ENCODE measurements at places on chromosomes 16 and 17.

DNA sequence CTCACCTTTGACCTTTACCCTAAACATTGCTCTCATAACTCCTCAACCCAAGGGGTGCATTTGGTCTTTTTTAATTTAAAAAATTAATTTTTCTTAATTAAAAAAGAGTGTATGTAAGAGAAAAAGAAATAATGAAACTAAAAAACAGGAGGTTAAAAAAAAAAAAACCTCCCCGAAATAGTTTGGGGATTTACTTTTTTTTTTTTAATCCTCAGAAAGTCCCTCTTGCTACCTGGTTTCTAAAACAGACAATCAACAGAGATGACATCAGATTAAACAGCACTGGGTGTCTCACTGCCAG, 301.3 kb downstream of the SOX9 start:
- DNase-seq, result no peak

DNA sequence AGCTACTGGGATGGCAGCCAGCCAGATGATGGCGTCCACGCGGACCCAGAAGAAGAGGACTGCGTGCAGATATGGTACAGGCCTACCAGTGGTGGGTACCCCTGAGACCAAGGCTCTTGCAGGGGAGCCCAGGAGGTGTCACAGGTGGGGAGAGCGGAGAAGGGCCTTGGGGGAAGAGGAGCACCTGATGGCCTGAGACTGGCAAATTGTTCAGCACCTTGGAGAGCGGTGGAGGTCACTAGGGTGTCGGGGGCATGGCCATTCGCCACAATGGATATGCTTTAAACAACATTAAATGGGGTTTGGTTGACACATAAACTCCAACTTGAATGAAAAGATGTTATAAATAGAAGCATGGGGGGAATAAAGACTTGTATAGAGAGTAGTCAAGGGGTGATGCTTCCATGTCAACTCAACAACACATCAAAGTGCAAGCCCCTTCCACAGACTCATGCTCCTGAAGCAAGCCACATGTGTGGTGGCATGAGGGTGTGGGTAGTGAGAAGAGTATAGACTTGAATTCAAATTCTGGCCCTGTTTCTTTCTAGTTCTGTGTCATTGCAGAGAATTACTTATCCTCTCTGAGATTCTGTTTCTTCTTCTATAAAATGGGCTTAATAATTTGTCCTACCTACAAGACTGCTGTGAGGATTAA, 22.2 kb downstream of the CLEC19A start:
- DNase-seq, result no peak

- DNase-seq, result no peak
Observed at GRCh38 chr17:46092991-46093390, 93.9 kb downstream of the STH start.

GRCh38 chr17:74957935-74958740, 14.4 kb downstream of the HID1 start:
- no peak for DNase-seq

GRCh38 chr17:21539146-21539545, 153.2 kb upstream of the KCNJ18 start:
- no peak for DNase-seq

DNA sequence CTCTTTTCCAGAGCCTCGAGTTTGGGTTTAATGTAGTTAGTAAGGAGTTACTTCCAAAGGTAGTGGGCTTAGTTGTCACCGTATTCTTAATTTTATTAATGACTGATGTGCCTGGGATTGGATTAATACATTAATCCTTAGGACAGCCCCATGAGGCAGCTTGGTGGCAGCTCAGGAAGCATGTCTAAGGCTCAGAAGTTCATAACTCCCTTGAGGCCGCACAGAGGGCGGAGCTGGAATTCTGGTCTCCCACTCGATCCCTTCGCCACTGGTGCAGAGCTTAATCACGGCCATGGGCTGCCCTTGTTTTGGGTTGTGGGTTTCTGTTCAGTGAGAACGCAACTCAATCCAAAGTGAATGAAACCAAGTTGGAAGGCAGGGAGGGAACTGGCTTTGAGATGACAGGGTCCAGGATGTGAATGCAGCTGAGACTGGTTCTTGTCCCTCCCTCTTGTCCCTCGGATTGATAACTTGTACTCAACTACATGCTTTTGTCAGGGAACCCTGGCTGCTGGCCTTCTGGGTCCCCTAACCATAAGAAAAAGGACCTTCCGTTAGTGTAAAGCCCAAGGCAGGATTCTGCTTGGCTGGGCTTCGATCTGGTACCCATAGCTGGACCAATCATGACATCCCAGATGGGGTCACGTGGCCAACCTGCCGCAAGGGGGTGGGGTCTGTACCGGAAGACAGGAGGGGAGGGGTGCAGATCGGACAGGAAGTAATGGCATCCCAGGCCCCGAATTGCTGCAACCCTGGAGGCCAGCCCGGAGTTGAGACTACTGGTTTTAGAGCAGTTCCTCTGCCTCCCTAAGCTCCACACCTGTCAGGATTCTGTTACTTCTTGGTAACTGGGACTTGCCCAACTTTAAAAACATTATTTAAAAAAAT, 45.4 kb downstream of the SNX20 start:
- DNase-seq, result no peak

- no peak for DNase-seq
Observed at GRCh38 chr17:66755101-66755943, 79.6 kb upstream of the CACNG5 start.

GRCh38 chr16:47815655-47816054, 340.1 kb downstream of the ABCC12 start:
- DNase-seq, result no peak

DNA sequence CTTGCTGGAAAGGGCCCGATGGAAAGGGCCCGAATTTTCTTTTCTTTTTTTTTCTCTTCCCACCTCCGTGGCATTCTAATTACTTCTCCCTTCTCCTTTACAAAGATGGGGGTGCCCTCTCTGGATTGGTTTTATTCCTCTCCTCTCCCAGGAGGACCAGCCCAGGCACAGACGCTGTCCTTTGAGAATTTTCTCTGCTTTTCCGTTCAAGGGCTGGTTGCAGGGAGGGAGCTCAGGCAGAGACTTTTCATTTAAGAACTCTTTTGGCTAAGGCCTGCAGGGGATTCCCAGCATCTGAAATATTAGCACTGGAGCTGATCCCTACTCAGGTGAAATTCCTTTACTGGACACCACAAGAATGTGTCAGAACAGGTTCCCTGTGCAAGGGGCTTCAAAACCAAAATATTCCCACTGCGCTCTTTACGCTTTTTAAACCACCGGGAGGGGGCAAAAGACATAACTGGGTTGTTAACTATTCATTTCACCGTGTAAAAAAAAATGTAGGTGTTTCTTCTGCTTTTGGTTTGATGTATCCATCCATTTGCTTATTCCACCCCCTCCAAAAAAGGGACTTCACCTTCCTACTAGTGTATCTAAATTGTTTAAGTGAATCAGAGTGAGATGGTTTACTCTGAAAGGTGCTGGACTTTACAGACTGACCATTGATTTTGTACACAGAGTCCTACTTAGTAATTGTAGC, 1.4 kb downstream of the NFAT5 start:
- no peak for DNase-seq

- no peak for DNase-seq
Observed at GRCh38 chr17:55873017-55873758, 122.3 kb downstream of the PCTP start.

DNA sequence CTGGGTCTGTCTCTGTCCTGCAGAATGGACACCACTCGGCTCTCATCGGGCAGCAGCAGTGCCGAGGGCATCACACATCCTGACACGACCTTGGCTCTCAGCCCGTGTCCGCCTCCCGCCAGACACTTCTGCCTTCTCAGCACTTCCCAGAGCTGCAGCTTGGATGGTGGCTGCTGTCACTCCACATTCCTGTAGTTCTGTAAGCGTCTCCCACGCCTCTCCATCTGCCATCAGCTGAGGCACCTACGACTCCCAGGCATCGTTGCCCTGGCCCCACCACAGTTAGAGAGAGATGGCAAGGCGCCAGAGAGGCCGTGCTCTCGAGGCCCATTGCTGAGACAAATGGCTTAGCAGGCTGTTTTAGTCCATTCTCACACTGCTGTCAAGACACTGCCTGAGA, 195.9 kb upstream of the CHMP6 start:
- peak; percentile 63 for DNase-seq

- peak; percentile 88 for DNase-seq
Observed at GRCh38 chr17:64385187-64386083, 5.2 kb downstream of the PECAM1 start.

Data from coronary artery (tissue), 2 donors.